Stromal cell of bone marrow (primary cell): ENCODE measurements at places on chromosomes 5 and 9.

- peak; percentile 61 for DNase-seq
Observed at GRCh38 chr9:134171316-134172197, 7.2 kb upstream of the RNU6ATAC start.

- no peak for DNase-seq
Observed at GRCh38 chr9:18362901-18363685, 110.9 kb upstream of the ADAMTSL1 start.

GRCh38 chr5:154284433-154284832 is 93.9 kb downstream of the GALNT10 start:
- no peak for DNase-seq

DNA sequence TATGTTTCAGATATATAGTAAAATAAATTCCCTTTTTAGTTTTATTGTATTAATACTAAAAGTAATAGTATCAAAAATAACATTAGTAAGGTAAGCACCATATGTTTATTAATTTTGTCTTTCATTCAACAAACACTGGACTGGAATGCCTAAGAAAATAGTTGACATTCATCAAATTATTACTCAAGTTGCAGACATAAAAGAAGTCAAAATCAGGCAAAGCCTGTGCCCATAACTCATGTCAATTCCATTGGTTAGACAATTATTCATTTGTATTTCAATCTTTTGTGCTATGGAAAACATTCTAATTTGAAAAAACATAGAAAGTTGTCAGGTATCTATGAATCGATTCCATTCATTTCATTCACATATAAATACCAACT is 158.9 kb downstream of the CEMIP2 start:
- DNase-seq, result no peak

DNA sequence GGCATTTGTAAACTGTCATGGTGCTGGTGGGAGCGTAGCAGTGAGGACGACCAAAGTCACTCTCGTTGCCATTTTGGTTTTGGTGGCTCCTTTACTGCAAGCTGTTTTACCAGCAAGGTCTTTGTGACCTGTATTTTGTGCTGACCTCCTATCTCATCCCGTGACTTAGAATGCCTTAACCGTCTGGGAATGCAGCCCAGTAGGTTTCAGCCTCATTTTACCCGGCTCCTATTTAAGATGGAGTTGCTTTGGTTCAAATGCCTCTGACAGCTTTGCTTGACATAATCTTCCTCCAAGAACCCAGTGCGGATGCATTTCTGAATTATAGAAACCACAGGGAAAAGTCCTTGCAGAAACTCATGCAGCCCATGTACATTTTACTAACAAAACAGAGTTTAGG is 3.9 kb upstream of the RASGRF2 start:
- DNase-seq, result no peak

GRCh38 chr5:88952996-88953643 is 70.1 kb upstream of the MEF2C start:
- no peak for DNase-seq

GRCh38 chr5:80864109-80864508 is 96.1 kb upstream of the RASGRF2 start:
- DNase-seq, result no peak

- DNase-seq, result no peak
Observed at GRCh38 chr9:122371846-122372245, 1.0 kb downstream of the PTGS1 start.
